ENCODE measurements at places on chromosomes 3 and 15.

- DNase-seq: no peak
Measured at GRCh38 chr15:32659340-32660155, 18.0 kb downstream of the SCG5 start.

DNA sequence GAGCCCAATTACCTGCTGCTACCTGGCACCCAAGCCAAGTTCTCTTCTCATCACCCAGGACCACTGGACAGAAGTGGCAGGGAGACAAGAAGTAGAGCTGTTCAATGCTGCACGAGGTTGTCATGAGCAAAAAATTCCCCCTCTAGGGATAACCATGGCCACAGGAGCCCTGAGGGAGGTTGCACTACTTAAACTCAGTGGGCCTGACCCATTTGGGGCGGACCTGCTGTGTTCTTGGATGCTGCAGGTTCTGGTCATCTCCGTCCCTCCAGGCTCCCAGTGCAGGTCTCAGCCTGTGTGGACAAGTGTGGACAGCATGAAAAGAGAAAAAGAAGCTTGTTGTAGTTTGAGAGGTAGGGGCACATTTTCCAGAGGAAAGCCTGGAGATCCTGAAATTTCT lies 26.1 kb upstream of the MANF start:
- DNase-seq: no peak

GRCh38 chr3:189071446-189071845 lies 100.3 kb upstream of the TPRG1 start:
- DNase-seq: no peak

DNA sequence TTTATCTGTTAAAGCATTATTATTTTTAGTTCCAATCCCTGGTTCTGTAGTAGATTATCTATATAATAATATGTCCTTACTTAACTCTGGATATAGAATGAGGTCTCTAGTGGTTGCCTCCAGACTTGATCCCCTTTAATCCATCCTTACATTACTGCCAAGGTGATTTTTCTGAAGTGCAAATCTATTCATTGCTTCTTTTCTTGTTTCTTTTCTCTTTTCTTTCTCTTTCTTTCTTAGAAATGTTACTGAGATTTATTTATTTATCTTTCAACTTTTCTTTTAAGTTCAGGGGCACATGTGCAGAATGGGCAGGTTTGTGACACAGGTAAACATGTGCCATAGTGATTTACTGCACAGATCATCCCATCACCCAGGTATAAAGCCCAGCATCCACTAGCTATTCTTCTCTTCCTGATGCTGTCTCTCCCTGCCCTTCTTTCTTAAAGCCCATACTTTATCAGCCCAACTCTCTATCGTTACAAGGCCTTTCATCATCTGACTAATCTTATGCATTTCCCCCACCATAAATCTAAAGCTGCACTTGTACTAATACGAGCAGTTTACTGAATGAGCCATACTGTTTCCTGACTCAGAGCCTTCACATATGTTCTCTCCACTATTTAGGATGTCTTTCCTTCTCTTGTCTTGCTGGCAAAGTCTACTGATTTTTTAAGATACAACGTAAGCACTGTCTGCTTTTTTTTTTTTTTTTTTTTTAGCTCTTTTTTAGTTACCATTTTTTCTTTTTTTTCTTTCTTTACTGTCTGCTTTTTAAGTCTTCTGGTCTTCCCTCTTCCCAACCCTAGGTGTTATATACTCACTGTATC lies 4.6 kb downstream of the GLCE start:
- DNase-seq: no peak

DNA sequence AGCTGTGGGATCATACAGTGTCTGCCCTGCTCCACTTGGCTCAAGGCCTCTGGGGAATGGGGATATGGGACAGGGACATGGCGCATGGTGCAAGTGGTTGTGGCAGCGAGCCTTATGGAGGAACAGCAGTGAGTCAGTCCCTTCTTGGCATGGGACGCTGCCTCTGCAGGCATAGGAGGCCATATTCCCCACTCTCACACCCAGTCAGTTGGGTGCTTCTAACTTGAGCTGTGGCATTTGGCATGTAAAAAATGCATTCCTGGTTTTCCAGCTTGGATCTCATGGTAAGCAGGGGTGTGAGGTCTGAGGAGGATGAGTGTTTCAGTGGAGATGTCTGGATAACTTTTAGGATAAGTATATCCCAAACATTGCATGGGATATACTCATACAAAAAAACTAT lies 31.6 kb upstream of the UBE2Q2 start:
- DNase-seq: no peak

DNA sequence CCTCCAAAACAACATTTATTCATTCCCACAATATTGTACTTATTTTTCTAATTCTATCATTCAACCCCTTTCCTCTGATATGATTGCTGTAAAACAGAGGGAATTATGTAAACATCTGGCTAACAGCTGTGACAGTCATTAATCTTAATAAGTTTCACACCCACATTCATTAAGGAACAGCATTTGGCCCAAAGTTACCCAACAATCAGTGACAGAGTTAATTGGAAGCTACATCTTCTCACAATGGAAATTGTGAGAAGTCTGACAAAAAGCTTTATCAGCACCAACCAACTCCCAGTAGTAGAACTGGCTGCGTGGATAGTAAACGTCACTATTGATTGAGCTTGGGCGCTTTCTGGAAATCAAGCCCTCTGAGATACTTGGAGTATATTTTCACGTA lies 165.8 kb upstream of the SLC24A5 start:
- no peak for DNase-seq

- DNase-seq: no peak
Measured at GRCh38 chr3:152445212-152445611, 176.5 kb downstream of the MBNL1 start.

DNA sequence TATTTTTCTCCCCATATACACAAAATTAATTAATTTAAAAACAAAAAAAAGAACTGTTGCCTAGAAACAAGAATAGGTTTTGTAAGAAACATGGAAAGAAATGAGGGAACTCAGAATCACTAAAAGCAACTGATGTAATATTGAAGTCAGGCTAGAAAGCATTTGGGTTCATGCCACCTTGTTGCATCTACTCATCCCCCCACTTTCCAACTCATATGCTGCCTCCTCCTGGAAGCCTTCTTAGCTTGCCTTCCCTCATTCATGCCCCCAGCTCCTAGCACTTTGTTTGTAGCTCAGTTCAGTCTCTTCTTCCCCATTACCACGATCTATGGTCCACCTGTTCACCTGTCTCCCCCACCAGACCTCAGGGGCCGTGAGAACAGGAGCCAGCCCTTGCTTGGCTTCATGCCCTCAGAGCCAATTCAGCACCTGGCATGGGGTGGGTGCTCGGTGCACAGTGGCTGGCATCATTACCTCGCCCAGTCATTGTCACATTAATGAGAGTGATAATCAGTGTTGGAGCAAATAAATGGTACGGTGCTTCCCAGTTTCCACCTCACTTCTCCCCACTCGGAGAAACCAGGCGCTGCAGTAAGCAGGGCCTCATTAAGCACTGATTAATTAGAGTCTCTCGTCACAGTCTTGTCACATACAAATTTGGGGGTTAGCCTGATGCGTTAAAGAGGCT lies 62.4 kb upstream of the SLC6A1 start:
- no peak for DNase-seq

- DNase-seq: no peak
Measured at GRCh38 chr3:95351158-95351557, 1288.3 kb downstream of the NSUN3 start.

DNA sequence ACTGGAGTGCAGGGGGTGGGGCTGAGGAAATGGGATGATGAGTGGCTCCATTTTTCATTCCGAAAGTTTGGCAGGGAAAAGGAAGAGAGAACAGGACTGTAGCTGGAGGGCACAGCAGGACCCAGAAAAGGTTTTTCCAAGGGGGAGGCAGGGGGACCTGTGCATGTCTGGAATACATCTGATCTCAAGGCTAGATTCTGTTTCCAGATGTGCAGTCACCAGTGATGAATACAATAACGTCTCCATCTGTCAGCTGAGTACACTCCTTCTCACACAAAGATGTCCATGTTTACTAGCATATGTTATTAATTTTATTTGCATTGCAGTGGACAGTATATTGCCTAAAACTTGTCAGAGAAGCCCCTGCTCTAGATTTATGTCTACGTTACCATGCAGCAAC lies 39.9 kb upstream of the PRTG start:
- DNase-seq: no peak

GRCh38 chr3:195007766-195008165 lies 263.2 kb downstream of the XXYLT1 start:
- DNase-seq: no peak

GRCh38 chr3:68007621-68008226 lies 353.3 kb upstream of the SUCLG2 start:
- no peak for DNase-seq

GRCh38 chr3:50089609-50089945 lies 858 bp downstream of the RBM5 start:
- DNase-seq: no peak

DNA sequence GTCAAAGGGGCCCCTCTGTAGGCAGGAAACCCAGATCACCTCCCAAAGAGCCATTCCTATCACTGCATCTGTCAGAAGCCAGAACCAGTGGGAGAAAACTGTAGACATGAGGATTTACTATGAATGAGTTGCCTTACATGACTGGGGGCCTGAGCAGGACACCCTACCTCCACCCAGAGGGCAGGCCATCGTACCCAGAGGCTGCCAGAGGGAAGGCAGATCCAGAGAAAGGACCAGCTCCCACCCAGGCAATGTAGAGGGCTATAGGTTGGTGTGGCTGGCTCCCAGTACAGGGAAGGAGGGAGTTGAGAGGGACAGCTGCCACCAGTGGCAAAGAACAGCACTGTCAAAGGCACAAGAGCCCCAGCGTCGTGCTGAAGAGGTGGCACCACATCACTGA lies 233.2 kb downstream of the OCA2 start:
- no peak for DNase-seq

GRCh38 chr3:78666470-78666800 lies 1101.4 kb downstream of the ROBO1 start:
- DNase-seq: no peak

- DNase-seq: peak; percentile 54
Measured at GRCh38 chr3:190424478-190425439, 24.9 kb downstream of the TMEM207 start.

DNA sequence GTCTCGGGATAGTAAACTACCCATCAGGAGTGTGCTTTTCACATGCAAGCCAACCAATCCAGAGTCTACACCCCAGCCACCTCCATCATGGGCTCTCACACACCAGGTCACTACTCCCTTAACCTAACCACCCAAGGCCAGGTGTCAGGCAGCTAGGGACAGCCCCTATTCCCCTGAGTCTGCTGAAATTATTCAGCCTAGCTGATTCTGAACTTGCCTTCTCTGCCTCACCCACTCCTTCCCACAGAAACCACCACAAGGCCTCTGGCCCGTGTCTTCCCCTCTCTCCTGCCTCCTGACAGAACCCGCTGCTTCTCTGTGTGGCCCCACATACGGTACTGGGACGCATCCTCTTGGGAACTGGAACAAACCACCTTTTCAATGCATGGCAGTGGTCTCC lies 82.1 kb downstream of the PCSK6 start:
- DNase-seq: no peak

- DNase-seq: no peak
Measured at GRCh38 chr3:24781454-24781853, 286.8 kb upstream of the THRB start.

Measured in hematopoietic multipotent progenitor cell (in vitro differentiated cells).